Left forelimb (tissue), 1 donor: ENCODE measurements at places on chromosomes 6 and 20.

DNA sequence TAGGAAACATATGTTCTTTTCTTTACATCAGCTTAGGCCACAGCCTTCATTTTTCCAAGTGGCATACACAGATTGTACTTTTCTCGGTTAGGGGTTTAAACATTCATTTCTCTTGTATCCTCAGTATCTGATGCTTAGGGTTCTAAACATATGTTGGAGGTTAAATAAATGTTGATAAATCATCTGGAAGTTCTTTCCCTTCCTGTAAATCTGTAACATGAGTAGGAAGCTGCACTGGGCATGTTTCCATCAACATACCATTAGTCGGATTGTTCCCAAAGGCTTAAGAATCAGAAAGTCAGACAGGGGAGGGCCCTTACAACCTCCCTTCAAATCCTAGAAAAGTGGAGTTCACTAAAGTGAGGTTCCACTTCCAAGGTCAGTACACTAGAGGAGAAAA lies 54.8 kb upstream of the BCLAF1 start:
- no peak for DNase-seq

- no peak for DNase-seq
These were observed 147.8 kb downstream of the HS3ST5 start for GRCh38 chr6:114195027-114195365.

DNA sequence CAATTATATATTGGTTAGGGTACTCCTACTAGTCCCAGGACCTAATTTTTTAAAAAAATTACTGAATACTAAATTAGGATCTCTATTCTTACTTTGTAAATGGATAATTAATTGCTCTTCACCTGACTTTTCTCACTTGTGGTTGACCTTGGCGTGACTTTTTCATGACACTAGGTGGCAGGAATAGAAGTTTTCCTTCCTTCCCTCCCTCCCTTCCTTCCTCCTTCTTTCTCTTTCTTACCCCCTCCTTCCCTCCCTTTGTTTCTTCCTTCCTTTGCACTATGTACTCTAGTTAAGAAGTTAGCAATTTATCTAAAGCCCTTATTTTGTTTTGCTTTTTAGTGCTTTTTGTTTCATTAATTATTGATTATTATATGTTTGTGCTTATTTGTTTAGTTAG lies 20.4 kb upstream of the HBS1L start:
- no peak for DNase-seq

- DNase-seq, result no peak
These were observed 72.7 kb downstream of the METTL24 start for GRCh38 chr6:110285306-110286060.

DNA sequence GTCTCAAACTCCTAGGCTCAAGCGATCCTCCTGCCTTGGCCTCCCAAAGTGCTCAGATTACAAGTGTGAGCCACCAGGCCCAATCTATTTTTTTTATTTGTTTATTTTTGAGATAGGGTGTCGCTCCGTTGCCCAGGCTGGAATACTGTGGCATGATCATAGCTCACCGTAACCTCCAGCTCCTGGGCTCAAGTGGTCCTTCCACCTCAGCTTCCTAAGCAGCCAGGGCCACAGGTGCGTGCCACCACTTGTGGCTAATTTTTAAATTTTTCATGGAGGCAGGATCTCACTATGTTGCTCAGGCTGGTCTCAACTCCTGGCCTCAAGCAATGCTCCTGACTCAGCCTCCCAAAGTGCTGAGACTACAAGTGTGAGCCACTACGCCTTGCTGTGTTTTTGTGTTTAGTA lies 9.8 kb downstream of the KIF3B start:
- no peak for DNase-seq

GRCh38 chr6:37083243-37084138 lies 78.0 kb downstream of the FGD2 start:
- no peak for DNase-seq
